ENCODE measurements at places on chromosomes 12 and 14. TPM values are rescaled to one million over a fixed set of nuclear protein-coding genes. Genes with fewer than 3 reads are reported as not detected.

SELPLG gene
- 0.72 TPM for total RNA-seq

CDK2 gene
- 26.6 TPM for total RNA-seq

IGFBP6 gene
- 25.1 TPM for total RNA-seq

IFNG-AS1 gene
- total RNA-seq = not detected

CYP27B1 gene
- 0.23 TPM for total RNA-seq

- H3K4me3 ChIP-seq = no peak overlapping the region
- H3K27ac ChIP-seq = no peak overlapping the region
- DNase-seq = no peak
Measured at GRCh38 chr12:133106253-133106652, 23.8 kb downstream of the ZNF891 start.

GRCh38 chr14:69635981-69636639, 24.7 kb downstream of the SUSD6 start:
- no peak overlapping the region for H3K4me3 ChIP-seq
- DNase-seq = no peak

DNA sequence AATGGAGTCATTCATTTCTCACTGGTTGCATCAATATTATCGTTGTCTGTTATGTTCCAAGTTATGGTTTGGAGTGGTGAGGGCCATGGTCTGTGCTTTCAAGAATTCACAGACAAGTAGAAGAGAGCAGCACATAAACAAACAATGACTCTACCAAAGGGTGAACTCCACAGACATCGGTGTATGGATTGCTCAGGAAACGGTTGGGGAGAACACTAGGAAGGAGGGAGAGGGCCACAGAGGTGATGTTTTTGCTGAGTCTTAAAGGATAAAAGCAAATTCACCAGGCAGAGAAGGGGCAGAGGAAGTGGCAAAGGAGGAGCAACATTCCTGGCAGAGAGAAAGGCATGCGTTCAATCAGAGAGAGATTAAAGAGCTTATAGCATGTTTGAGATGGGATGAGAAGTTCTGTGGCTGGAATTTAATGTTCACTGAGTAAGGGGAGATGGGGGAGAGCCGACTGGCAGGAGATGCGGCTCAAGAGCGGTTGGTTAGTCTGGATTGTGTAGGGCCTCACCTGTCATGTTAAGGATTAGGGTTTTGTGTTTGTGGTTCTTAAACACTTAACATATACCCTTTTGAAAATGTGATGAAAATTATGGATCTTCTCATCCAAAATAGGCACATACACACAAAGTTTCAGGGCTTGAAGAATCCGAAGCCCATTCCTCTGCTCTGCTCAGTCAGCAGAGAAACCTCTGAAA, 42.3 kb upstream of the FRMD6 start:
- no peaks in the 10 kb centered on the region for H3K27me3 ChIP-seq
- peaks cover 26% of the 10 kb centered on the region for H3K4me1 ChIP-seq
- no peak for DNase-seq

DNA sequence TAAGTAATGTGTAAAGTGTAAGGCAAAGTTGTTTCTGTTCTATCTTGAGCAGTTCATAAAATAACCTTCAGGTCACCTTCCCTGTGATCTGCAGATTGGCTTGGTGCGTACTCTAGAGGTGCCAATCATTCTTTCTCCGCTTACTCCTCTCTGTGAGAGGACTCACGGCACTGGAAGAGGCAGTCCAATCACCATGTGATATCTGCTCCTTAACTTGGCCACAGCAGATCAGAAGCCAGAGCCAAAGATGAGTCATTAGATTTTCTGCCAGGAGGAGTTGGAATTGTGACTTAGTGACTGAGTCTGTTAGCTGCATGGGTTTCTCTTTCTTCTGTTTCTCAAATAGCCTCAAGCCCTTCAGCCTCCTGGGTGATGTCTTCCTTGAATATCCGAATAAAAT, 165.5 kb downstream of the SLC41A2 start:
- H3K4me1 ChIP-seq = no peaks in the 10 kb centered on the region
- H3K27ac ChIP-seq = no peak overlapping the region
- H3K36me3 ChIP-seq = no peaks in the 10 kb centered on the region
- peak; percentile 22 for DNase-seq
- no peaks in the 10 kb centered on the region for H3K27me3 ChIP-seq
- no peak overlapping the region for H3K4me3 ChIP-seq

DNA sequence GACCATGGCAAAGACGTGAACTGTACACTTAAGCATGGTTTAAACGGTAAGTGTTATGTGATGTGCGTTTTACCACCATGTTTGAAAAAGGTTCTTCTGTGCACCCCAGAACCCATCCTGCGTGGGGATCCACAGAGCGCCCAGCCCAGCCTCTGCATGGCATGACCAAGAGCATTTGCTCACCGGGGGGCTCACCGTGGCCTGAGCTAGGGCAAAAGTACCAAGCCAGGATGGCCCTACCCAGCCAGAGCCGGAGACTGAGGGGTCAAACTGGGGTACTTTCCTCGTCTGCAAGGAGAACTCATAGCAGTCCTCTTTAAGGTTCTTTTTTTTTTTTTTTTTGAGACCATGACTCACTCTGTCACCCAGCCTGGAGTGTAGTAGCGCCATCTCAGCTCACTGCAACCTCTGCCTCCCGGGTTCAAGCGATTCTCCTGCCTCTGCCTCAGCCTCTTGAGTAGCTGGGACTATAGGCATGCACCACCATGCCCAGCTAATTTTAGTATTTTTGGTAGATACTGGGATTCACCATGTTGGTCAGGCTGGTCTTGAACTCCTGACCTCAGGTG, 16.4 kb upstream of the ANKRD9 start:
- H3K36me3 ChIP-seq = no peaks in the 10 kb centered on the region
- peak overlapping the region; percentile 91 for H3K27ac ChIP-seq

GRCh38 chr12:63877693-63878092, 33.2 kb downstream of the SRGAP1 start:
- no peak overlapping the region for H3K4me3 ChIP-seq
- H3K27ac ChIP-seq = no peak overlapping the region
- no peaks in the 10 kb centered on the region for H3K27me3 ChIP-seq
- no peak for DNase-seq
- H3K4me1 ChIP-seq = no peaks in the 10 kb centered on the region

- DNase-seq = no peak
- peaks cover under 1% of the 10 kb centered on the region for H3K4me1 ChIP-seq
- H3K27me3 ChIP-seq = no peaks in the 10 kb centered on the region
- H3K27ac ChIP-seq = no peak overlapping the region
- H3K36me3 ChIP-seq = no peaks in the 10 kb centered on the region
- no peak overlapping the region for H3K4me3 ChIP-seq
Measured at GRCh38 chr12:65637774-65638173, 186.5 kb upstream of the HMGA2 start.

DNA sequence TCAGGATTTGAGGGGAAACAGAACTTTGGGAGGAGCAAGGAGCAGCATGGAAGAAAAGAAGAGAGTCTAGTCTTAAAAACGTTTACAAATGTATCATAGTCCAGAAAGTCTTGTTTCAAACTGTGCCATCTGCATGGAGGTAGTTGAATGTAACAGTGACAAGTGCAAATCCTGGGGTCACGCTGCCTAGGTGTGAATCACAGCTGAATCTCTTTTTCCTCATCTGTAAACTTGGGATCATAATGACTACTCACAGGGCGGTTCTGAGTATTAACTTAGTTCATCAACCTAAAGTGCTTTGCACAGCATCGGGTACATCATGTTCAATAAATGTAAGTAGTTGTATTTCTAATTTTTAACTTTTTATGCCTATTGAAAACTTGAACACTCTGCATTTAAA, 208.5 kb downstream of the CHST11 start:
- no peaks in the 10 kb centered on the region for H3K36me3 ChIP-seq
- peaks cover 26% of the 10 kb centered on the region for H3K4me1 ChIP-seq
- no peak for DNase-seq

DNA sequence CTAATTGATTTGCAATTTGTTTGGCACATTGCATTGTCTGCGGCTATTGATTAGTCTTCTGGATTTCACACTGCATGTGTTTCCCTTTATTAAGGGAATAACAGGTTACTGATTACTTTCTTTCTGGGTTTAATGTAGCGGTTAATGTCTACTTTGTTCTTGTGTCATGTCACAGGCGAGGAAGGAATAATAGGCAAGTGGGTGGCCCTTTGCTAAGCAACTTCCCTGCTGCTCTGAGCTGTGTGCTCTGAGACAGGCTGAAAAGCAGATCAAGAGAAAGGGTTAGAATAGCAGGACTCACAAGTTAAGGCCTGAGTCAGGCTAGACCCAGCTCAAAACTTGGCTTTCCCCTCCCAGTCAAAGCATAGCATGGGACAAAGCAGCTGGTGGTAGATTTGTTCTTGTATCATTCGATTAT, 77.2 kb downstream of the NKX2-1 start:
- no peak overlapping the region for H3K27ac ChIP-seq
- H3K36me3 ChIP-seq = no peaks in the 10 kb centered on the region
- H3K27me3 ChIP-seq = peaks cover 13% of the 10 kb centered on the region
- no peak overlapping the region for H3K4me3 ChIP-seq
- no peak for DNase-seq

DNA sequence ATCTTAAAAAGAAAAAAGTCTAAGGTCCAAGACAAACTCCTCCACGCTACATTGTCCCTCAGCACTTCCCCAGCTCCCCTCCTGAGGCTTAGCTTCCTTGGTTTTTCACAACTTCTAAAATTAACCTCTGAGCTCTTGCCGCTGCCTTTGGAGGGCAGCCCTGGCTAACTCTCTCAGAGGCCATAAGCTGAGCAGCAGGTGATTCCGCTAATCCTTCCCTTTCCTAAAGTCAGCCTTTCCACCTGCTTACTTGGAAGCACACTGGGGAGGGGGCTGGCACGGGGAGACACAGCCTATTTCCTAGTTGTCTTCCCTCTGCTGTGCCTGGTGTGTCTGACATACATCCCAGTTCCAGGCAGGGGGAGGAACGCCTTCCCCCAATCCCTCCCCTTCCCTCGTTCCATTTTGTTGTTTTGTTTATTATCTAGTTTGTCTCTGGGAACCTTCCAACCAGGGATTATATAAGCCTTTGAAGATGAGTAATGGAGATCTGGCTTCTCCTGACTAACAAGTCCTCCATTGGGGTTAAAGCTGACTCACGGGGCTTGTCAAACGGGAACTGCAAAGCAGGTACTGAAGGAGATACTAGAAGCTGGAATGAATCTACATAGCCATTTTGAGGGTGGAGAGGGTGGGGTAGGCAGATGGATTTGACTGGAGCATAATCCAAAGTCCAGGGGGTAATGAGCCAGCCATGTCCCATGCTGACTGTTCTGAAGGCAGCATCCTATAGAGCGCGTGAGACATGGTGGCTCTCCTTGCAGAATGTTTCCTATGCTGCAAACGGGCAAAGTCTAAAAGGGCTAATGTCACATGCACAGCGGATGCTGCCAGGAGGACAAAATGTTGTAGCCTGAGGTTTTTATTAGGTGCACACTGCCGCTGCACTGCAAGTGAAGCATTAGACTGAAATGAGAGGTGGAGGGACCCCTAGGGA, 230.8 kb downstream of the FOXN3 start:
- no peaks in the 10 kb centered on the region for H3K27me3 ChIP-seq
- DNase-seq = peak; percentile 68
- no peaks in the 10 kb centered on the region for H3K36me3 ChIP-seq
- peaks cover 26% of the 10 kb centered on the region for H3K4me1 ChIP-seq
- peak overlapping the region; percentile 32 for H3K27ac ChIP-seq

GRCh38 chr14:80587096-80587724, 354.3 kb downstream of the CEP128 start:
- peaks cover 18% of the 10 kb centered on the region for H3K4me1 ChIP-seq
- no peaks in the 10 kb centered on the region for H3K36me3 ChIP-seq

GRCh38 chr12:85277191-85277590, 2.8 kb upstream of the ALX1 start:
- peaks cover 40% of the 10 kb centered on the region for H3K27me3 ChIP-seq
- DNase-seq = no peak
- no peak overlapping the region for H3K4me3 ChIP-seq
- no peaks in the 10 kb centered on the region for H3K4me1 ChIP-seq
- H3K27ac ChIP-seq = no peak overlapping the region

DNA sequence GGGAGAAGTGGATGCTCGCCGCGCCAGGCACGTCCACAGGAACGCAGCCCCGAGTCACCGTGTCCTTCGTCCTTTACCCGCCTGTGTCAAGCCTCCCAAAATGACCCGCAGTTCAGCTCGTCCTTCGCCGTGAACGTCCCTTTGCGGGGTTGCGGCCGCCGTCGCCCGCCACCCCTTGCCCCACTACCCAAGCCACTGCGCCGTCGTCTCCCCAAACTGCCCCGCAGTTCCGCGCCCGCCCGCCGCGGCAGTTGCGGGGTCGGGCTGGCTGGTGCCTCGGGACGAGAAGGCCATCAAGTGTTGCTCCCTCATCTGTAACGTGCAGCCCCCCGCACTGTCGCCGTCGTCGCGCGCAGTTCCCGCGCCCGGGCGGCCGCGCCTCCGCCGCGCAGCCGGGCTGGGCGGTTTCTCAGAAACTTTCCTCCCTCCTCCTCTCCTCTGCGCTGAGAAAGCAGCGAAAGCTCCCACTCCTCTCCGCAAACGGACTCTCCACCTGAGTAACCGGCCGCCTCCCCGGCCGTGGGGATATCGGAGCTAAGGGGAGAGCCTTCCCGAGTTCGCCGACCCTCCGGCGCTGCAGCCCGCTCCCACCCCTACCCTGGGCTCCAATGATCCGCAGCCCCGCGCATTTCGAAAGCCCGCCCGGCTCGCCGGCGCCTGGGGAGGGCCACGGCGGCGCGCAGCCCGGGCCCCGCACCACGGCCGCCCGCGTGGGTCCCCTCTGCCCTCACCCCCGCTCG, 6.7 kb downstream of the CDKN1B start:
- peak; percentile 52 for DNase-seq
- H3K27ac ChIP-seq = peak overlapping the region; percentile 99
- H3K36me3 ChIP-seq = no peaks in the 10 kb centered on the region
- no peaks in the 10 kb centered on the region for H3K27me3 ChIP-seq

- peaks cover 7% of the 10 kb centered on the region for H3K27me3 ChIP-seq
- H3K27ac ChIP-seq = no peak overlapping the region
- H3K4me1 ChIP-seq = peaks cover 11% of the 10 kb centered on the region
- no peaks in the 10 kb centered on the region for H3K36me3 ChIP-seq
Measured at GRCh38 chr14:24055971-24056799, 4.4 kb downstream of the CARMIL3 start.

GRCh38 chr12:58298803-58299202, 357.4 kb downstream of the ATP23 start:
- no peaks in the 10 kb centered on the region for H3K4me1 ChIP-seq
- DNase-seq = no peak
- no peak overlapping the region for H3K27ac ChIP-seq
- no peaks in the 10 kb centered on the region for H3K27me3 ChIP-seq
- H3K36me3 ChIP-seq = no peaks in the 10 kb centered on the region

GRCh38 chr14:104870368-104871144, 5.5 kb downstream of the CEP170B start:
- H3K4me1 ChIP-seq = peaks cover 21% of the 10 kb centered on the region
- no peak for DNase-seq
- H3K36me3 ChIP-seq = no peaks in the 10 kb centered on the region
- no peak overlapping the region for H3K27ac ChIP-seq

GRCh38 chr14:71304690-71305089, 397.4 kb downstream of the PCNX1 start:
- DNase-seq = no peak
- H3K4me1 ChIP-seq = no peaks in the 10 kb centered on the region
- no peak overlapping the region for H3K27ac ChIP-seq
- no peaks in the 10 kb centered on the region for H3K36me3 ChIP-seq
- H3K4me3 ChIP-seq = no peak overlapping the region
